ENCODE measurements at places on chromosomes 5 and 9.

- no peak for DNase-seq
Measured at GRCh38 chr5:172758834-172759149, 12.2 kb downstream of the DUSP1 start.

- DNase-seq = no peak
Measured at GRCh38 chr9:82167296-82167695, 178.7 kb downstream of the SPATA31D1 start.

- DNase-seq = no peak
Measured at GRCh38 chr5:72085319-72085718, 22.0 kb upstream of the MAP1B start.

GRCh38 chr9:110799396-110799795 is 130.8 kb downstream of the MUSK start:
- DNase-seq = no peak

GRCh38 chr9:135500525-135501260 is at the start of gene MRPS2:
TSS of gene MRPS2 (plus strand) at chr9:135500682. CDS start at chr9:135500711, 29 bp downstream.
- DNase-seq = peak; percentile 85

GRCh38 chr5:10145923-10146401 is 103.7 kb downstream of the ATPSCKMT start:
- peak; percentile 57 for DNase-seq

DNA sequence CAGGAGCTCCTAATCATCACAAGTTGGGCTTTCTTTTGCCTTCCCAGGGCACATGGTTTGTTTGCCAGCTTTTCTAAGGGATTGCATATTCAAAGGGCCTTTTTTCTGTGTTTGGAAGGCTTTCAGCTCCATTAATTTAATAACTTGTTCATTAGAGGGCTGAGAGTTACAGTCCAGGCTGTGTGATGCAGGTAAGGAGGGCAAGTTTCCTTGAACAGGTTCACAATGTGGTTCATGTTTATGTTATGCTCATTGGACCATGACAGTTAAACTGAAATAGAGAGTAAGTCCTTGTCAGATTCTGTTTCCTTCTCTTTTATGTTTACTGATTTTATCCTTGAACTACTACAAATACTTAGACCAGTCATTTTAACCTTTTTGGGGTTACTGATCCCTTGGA is 174.4 kb downstream of the MARCHF11 start:
- DNase-seq = no peak

DNA sequence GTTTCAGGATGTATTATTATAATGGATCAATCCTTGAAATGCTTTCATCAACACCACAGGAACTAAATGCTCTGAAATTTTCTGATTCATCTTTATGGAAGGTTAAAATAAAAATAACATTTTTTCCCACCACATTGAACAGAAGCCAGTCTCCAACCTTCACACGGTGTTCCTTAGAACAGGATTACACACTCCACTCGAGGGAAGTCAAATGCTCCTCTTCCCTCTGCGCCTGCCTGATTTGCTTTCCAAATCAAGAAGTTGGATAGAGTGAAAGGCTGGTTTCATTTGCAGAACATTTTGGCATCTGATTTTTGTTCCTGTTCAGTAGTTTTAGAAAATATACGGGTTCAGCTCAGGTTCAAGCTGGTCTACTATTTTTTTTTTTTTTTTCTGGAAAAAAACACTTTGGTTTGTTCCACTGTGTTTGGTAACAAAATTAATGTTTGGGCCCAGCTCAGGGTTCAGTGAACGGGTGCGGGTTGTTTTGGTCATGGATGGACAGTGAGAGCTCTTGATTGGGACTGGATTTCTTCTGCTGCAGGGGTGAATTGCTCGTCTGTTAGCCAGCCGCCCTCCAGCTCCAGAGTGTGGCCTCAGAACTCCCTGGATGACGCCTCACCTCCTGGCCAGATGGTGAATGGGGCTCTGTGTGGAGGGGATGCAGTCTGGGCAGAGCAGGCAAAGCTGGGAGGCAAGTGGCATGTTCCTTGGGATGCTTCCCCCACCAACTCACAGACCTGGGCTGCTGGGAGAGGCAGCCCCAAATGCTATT is 82.4 kb upstream of the STC2 start:
- no peak for DNase-seq

- DNase-seq = no peak
Measured at GRCh38 chr5:137735555-137736284, at the start of gene KLHL3. TSS of gene KLHL3 (minus strand) at chr5:137736089. CDS start at chr5:137735646, 443 bp downstream.

DNA sequence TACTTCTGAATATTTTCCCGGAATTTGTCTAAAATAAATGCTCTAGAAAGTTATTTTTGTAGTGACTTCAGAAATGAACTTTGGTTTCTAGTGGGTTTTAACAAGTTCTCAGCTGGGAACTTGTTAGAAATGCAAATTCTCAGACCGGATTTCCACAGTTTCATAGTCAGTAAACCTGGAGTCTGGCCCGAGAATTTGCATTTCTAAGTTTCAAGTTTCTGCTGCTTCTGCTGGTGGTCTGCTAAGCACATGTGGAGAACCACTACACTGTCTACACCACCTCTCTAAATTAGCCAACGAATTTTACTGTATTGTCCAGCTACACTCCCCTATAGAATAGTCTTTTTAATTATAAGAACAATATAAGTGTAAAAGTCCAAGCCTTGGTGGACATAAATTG is 208.0 kb downstream of the CHSY3 start:
- no peak for DNase-seq

DNA sequence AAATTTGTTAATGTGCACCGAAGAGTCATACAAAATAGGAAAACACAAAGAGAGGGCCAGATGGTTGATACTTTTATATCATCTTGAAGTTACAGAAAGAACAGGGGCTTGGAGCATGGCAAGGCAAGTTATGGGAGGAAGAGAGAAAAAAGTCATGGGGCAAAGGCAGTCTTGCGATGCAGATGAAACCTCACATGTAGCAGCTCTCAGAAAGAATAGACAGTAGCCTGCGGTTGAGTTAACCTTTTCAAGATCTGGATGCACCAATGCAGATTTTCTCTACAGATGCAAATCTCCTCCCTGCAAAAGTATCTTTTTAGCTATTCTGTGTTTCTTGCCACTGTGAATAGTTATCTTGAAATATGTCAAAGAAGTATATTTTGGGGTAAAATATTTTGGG is 243.9 kb downstream of the TMEM167A start:
- no peak for DNase-seq

DNA sequence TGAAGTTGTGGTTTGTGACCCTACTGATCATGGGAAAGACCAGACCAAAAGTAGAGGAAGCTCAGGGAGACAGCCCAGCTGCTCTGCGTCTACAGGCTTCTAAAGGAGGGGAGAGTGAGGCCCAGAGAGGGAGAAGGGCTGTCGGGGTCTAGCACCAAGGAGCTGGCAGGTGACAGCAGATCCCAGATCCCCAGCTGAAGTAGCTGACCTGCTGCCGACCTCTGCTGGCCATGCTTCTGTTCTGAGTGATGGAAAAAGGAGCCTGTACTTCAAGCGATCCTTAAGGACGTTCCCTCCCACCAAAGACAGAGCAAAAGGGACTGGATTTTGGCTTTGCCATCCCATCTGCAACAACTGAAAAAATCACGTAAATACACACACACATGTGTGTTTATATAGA is 22.7 kb upstream of the QSOX2 start:
- DNase-seq = peak; percentile 31

DNA sequence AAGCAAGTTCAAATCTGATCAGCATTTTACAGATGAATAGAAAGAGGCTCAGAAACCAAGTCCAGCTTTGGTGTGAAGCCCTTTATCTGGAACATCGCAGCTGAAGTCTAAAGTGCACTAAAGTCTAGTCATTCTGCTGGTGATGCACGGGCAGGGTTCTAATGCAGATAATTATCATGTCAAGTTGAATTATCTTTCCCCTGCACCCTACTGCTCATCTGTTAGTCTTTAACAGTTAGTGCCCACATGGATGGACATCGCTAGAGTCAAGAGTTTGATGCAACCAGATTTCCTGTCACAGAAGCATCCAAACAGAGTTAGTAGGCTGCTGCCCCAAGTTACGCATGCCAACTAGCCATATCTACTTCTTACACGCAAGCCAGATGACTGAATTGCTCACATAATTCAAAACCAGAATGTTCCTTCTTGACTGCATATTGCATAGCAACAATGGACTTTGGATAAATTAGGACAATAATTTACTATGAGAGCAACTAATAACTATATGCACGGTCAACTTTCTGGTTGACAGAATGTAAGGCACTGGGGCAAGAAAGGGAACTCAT is 1.6 kb upstream of the TOMM5 start:
- DNase-seq = no peak

DNA sequence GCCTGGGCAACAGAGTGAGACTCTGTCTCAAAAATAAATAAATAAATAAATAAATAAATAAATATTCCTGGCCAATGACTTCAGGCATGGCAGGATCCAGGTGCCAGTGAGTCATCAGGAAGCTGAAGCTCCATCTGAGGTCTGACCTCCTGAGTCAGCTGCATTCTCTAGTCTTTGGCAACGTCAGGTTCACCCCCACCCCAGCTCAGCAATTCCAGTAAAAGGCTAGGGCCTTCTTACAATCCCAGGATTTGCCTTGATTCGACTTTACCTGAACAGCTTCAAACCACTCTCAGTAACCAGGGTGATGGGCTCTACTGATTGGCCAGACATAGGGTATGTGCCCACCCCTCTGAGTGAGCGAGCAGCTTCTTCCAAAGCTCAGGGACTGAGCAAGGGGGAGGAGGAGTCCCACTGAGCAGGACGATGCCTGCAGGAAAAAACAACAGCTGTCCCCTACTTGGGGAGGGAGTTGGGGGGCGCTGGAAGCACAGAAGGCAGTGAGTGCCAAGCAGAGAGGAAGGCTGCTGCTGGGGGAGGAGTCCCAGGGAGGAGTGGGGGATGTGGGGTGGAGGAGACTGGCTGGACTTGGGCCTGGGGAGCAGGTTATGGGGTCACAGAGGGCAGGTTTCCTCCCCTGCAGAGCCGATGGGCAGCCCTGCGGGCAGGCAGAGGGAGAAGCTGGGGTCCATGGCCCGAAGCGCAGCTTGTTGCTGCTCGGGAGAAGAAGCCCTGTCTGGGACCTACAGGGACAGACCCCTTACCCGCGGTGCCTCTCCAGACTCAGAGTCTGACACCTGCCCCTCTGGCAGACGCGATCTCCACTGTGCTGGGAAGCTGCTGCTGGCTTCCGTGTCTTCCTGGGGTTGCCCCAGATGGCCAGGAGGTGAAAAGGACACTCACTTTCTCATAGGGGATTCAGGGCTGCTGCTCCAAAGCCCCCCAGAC is 25.9 kb upstream of the UNC5A start:
- peak; percentile 88 for DNase-seq

- no peak for DNase-seq
Measured at GRCh38 chr9:115952430-115953292, 200.9 kb upstream of the PAPPA start.

- DNase-seq = no peak
Measured at GRCh38 chr5:59418808-59419207, 474.7 kb downstream of the PDE4D start.

- DNase-seq = no peak
Measured at GRCh38 chr9:79360387-79361347, 211.1 kb upstream of the TLE4 start.

- DNase-seq = no peak
Measured at GRCh38 chr9:69295872-69296552, 29.0 kb upstream of the ENTREP1 start.

- DNase-seq = no peak
Measured at GRCh38 chr9:109463924-109464625, 34.0 kb downstream of the PTPN3 start.

GRCh38 chr5:176601901-176602482 is 8.0 kb downstream of the GPRIN1 start:
- no peak for DNase-seq

GRCh38 chr5:154757814-154758406 is 2.7 kb downstream of the LARP1 start:
- peak; percentile 55 for DNase-seq

DNA sequence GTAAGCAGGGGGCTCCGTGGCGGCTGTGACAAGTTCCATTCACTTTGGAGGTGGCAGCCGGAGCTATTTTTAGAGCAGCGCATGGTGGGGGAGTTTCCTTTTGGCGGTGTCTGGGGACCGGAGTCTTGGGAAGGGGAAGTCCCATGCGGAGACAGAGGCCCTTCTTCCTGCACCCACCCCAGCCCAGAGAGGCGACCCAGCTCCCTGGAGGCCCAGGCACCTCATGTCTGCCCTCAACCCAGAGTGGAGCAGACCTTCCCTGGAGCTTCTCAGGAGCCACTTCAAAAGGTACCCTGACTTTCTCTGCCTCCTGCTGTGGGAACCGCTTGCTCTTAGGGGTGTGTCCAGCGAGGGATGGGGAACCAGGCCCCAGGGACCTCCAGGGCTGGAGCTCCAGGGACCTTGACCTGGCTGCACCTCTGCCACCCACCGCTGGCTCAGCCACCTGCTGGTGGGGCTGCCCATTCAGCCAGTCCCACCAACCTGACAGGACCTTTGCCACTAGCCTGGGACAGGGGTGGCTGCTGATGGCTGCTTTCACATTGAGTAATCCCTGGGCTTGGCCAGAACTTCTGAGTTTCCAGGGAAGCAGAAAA is 34.1 kb downstream of the NEK6 start:
- DNase-seq = no peak

- no peak for DNase-seq
Measured at GRCh38 chr5:14310901-14311300, 167.8 kb downstream of the TRIO start.

GRCh38 chr5:140255460-140256157 is 47.3 kb downstream of the PFDN1 start:
- DNase-seq = no peak

GRCh38 chr5:181140766-181141165 is 6.6 kb upstream of the OR2V2 start:
- peak; percentile 59 for DNase-seq

DNA sequence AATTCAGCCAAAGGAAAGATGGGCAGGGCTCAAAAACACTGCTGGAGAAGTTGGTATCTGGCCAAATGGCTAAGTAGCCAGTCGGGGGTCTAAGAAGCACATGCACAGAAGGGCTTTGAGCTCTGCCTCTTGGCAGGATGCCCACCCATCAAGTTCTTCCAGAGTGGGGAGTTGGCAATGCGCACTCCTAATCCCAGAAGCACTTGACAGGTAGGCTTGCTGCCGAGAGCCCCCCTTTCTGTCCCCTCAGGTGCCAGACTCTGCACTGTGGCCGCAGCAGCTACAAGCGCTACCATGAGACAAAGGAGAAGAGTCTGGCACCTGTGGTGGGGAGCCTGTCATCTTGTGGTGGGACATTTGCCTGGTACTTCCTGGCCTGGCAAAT is 252.9 kb upstream of the SLC24A2 start:
- DNase-seq = no peak

DNA sequence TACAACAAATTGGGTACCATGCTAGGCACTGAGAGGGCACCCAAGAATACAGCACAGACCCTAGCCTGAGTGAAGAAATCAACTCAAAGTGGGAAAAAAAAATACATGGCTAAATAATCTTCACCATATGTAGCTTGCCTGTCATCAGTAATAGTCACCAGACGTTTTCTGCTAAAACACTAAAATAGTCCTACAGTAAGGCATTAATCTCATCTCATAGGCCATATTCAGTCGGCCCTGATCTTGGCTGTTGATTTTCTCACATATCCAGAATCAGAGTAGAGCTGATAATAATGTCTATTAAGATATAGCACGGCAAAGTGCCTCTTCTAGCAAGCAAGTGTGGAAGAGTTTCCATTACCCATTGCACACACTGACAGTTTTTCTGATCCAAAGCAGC is 322.1 kb upstream of the SLC30A5 start:
- DNase-seq = no peak

All from SW480 (cell line).